Stimulated activated CD8-positive, alpha-beta memory T cell treated with anti-CD3 and anti-CD28 coated beads, Interleukin-4, amount 100 ng/mL, for 1 hour (primary cell): ENCODE measurements at places on chromosomes 5 and 9.

DNA sequence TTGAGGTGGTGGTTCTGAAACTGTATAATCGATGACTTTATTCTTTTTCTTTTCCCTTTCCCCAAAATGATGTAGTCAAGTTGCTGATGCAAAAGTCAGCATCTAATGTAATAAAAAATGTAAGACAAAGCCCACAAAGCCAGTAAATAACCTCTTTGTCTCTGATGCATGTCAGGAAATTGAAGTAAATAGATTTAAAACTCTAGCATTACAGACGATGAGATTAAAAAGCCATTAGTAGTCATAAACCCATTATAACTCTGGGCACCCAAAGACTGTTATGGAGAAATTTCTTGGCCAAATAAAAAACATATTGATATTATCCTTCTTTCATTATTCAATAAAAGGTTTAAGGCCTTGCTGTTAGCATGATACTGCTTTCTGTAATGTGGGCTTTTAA lies 548.7 kb downstream of the TUSC1 start:
- DNase-seq, result no peak

DNA sequence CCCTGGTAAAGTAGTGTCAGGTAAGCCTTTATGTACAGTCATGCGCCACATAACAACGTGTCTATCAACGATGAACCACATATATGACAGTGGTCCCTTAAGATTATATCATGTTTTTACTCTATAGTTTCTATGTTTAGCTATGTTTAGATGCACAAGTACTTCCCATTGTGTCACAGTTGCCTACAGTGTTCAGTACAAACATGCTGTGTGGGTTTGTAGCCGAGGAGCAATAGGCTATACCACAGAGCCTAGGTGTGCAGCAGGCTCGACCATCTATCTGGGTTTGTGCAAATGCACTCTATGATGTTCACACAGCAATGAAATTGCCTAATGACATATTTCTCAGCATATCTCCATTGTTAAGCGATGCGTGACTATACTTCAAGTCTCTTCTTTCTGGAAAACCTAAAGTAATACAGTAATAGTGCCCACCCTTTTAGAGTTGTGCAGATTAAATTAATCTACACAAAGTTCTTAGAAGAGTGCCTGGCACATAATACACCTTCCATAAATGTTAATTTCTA lies 295.9 kb downstream of the ARHGAP26 start:
- no peak for DNase-seq

- no peak for DNase-seq
Observed at GRCh38 chr9:80156756-80157472, 585.1 kb downstream of the TLE4 start.

DNA sequence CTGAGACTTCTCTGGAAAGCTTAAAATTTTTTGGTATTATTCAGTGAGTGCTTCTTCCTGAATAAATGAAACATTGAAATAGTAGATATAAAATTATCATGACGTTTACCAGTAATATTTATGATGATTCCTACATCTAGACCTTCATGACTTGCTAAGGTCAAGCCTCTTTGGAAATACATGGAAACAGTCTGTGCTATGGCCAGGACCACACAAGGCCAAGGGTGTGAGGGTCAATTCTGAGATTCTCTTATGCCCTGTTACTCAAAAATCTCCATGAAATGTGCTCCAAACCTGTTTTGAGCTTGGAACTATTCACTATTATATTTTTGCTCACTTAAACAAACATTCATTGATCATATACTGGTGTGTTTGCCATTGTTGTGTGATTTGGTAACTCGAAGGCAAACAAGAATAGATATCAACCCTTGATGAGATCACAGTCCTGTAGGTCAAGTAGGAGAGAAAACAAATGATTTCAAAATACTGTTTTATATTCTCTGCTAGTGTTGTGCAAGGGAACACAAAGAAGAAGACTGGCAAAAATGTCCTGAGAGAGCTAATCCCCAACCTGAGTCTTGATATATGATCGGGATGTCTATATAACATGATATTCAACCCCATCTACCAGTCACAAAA lies 1254.9 kb upstream of the DMAC1 start:
- no peak for DNase-seq

- DNase-seq, result peak; percentile 37
Observed at GRCh38 chr5:139747583-139748504, 47.8 kb upstream of the PSD2 start.

DNA sequence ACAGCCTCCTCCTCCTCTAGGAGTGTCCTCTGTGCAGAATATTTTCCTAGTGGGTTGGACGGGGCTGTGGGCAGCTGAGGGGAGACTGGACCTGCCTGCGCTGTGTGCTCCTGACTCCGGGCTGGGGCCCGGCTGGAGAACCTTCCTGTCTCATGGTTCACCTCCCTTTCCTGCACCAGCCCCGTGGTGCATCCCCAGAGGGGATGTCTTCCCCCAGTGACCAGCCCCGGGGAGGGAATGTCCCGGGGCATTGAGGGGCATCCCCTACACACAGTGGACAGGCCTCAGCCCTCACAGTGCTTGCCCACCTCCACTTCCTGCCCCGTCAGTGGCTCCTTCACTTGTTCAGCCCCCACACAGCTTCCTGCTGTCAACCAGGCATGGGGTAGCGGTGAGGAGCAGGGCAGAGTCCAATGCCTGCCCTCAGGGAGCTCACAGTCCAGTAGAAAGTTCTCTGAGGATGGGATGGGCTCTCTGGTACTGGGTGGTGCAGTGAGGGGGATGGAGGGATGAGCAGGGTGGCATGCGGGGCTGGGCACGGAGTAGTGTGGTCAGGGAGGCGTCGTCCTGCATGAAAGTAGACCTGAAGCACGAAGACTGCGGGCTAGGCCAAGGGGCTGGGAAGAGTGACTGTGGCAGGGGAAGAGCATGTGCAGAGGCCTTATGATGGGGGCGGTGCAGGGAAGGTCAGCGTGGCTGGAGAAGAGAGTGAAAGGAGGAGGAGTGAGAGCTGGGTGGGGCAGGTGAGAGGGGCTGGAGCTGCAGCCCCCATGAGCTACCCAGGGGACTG lies 52.1 kb upstream of the PITX1 start:
- no peak for DNase-seq

GRCh38 chr5:141560151-141560550 lies 58.6 kb downstream of the DIAPH1 start:
- no peak for DNase-seq

DNA sequence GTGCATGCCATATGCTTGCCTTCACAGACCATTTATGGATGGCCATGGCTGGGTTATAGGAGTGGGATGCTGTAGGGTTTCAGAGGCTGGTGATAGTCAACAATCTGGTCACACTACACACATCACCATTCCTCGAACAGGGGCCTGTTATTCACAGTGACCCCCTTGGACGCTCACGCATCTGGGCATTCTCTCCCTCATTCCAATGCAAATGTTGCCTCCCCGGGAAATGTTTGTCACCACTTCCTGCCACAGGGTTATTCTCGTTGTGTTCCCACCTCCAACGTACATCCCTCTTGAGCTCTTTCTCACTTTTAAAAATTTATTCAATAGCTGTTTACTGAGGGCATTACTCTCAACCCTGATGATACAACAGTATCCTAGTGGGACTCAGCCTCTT lies 135.4 kb downstream of the SCAMP1 start:
- DNase-seq, result no peak

DNA sequence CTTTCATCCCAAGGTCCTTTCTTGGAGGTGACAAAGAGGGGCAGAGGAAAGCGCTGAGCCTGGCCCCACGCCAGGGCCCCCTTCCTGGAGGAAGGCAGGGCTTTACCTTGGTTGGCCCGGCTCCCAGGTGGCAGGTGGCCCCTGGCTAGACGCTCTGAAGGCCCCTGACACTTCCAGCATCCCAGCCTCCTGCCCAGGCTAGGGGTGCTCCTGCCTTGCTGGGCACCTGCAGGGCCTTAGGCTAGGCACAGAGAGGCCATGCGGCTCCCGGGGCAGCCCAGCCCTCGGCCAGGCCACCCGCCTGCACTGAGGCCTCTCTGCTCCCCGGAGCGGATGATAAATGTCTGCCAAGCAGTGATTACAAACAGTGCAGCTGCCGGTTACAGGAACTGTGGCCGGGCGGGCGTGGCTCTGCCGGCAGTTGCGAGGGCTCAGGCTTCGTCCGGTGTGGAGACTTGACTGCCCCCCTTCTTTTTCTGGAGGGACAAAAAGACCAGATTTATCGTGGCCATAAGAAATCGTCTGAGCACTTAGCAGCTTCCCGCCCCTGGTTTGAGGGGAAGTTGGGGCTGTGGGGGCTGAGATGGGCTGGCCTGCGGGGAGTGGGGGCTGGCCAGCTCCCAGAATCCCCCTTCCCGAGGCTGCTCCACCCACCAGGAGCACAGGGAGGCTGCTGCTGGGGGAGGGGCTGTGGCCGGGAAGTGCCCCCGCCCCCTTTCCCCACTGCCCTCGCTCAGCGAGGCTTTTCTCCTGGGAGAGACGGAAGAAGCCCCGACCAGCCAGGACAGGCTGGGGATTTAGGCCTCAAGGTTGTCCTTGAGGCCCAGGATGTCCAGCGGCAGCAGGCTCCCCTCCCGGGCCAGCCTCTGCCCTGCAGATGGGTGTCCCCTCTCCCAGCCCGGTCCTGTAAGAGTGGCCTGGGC lies 31.6 kb upstream of the UBAC1 start:
- DNase-seq, result peak; percentile 9

GRCh38 chr9:98410185-98410697 lies 154.8 kb upstream of the TBC1D2 start:
- no peak for DNase-seq

DNA sequence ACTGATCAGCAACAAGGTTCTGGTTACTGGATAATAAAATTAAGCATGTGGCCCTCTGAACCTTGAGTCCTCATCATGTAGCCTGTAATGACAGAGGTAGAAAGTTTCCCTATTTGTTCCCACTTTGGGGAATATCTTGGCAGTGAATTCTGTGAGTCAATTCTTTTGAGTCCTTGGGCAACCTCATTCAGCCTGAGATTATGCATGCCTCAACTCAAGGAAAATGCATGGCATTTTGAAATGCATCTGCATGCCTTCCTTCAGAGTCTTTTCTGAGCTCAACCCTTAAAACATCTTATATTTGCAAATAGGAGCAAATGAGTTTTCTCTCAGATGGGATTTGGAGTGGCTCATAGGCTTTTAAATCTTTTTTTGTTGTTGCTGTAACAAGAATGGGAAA lies 218.1 kb upstream of the CD180 start:
- DNase-seq, result no peak

- DNase-seq, result no peak
Observed at GRCh38 chr5:164265566-164265965, 760.1 kb downstream of the MAT2B start.

DNA sequence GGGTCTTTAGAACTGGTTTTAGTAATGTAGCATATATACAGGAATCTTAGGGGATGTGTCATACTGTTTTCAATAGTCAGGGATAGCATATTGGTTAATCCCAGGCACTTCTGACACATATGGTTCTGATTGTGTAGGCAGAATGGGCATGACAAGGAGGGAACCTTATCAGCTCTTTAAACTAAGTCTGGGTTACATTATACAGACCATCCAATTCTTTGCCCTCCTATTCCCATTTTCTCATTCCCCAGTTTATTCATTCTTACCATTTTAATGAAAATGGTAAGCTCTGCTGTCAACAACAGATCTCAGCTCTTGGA lies 85.1 kb downstream of the NDUFAF2 start:
- no peak for DNase-seq

- no peak for DNase-seq
Observed at GRCh38 chr9:134985451-134985850, 67.7 kb upstream of the FCN1 start.

DNA sequence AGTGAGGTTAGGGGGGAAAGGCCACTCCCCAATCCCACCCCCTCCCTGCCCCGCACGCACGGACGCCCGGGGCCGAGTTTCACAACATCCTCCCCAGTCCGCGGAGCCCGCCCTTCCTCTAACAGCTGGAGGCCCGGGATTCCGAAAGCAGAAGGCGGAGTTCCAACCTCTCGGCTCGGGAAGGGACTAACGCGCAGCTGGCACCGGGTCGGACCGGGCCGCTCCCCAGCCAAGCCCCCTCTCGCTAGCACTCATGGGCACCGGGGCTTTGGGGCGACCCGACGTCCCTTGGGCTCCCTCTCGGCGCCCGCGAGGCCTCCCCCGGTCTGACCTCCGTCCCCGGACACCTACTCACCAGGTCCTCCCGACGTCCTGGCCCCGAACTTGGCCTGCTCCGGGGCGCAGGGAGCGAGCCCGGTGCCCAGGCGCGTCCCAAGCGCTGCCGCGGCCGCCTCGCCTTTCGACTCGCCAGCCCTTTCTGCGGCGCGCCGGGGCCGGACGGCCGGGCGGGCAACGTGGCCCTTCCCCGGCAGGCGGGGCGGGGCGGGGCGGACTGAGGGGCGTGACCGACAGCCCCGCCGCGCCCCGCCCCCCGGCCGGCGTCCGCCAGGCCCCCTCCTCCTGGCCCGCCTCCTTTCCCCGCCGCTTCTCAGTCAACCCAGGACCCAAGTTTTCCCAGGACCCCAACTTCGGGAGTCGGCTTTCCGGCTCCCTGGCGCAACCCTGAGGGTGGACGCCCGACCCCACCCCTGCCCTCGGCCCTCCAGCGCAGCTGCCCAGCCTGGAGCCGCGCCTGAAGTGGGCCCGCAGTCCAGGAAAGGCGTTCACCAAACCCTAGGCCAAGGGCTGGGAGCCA lies at the start of gene MGAT1:
Gene MGAT1, minus strand, starts transcription at position 482 of the 856 bp plus-strand sequence. CDS start 9,835 bp downstream, outside the sequence.
- peak; percentile 69 for DNase-seq

DNA sequence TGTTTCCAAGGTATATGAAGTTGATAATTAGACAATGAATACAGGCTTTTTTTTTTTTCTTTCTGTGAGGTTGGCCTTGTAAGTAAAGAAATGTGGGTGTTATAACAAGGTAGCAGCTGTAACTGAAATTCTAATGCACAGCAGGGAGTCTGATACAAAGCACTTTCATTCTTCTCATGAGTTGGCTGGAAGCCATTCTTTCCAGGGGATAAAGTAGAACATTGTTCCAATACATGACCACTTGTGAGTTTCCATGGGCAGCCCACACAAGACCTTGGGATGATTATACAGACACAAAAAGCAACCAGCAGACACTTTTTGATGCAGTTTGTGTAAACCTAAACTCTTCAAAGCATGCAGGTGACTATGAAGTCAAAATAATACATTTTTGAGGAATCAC lies 1785.9 kb upstream of the WWC1 start:
- no peak for DNase-seq

- no peak for DNase-seq
Observed at GRCh38 chr5:91642581-91642980, 259.5 kb upstream of the ARRDC3 start.

DNA sequence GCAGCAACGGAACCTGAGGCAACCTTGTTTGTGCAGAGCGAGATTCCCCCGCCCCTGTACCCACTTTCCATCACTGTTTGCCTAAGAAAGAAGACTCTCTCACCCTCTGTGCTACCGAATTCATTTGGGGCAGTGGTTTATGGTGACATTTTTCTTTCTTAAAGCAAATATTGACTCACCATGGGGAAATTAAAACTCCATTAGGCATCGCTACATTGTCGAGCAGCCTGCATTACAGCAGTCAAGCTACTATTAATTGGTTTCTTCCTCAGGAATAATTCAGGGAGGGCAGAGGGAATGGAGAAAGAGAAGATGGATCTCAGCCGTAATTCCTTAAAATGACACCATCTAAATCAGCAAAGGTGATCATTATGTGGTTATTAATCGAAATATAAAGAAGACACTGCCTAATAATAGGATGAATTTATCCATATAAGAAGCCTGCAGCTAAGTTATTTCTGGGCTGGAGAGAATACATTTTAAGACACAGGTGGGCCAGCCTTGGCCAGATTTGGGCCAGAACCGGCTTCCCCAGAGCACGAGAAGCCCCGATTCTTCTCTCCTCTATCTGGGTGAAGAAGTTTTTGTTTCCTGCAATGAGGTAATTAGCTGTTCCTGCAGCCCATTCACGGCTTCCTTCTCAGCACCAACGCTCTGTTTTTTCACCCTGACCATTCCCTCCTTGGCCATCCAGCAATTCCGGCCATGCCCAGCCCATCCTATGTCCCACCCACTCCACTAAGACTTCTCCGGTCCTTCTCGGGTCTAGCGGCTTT lies 16.8 kb downstream of the CFAP77 start:
- DNase-seq, result no peak
